Keratinocyte (primary cell): ENCODE measurements at places on chromosomes 3 and 15. TPM values are rescaled to one million over a fixed set of nuclear protein-coding genes. Genes with fewer than 3 reads are reported as not detected.

GRCh38 chr15:78808550-78808949, 2.7 kb downstream of the ADAMTS7 start:
- peaks cover 27% of the 10 kb centered on the region for H3K27me3 ChIP-seq
- no peaks in the 10 kb centered on the region for H3K4me1 ChIP-seq
- no peak overlapping the region for H3K4me3 ChIP-seq
- no peak overlapping the region for H3K27ac ChIP-seq
- H3K36me3 ChIP-seq, result no peaks in the 10 kb centered on the region
- no peak for DNase-seq

DNA sequence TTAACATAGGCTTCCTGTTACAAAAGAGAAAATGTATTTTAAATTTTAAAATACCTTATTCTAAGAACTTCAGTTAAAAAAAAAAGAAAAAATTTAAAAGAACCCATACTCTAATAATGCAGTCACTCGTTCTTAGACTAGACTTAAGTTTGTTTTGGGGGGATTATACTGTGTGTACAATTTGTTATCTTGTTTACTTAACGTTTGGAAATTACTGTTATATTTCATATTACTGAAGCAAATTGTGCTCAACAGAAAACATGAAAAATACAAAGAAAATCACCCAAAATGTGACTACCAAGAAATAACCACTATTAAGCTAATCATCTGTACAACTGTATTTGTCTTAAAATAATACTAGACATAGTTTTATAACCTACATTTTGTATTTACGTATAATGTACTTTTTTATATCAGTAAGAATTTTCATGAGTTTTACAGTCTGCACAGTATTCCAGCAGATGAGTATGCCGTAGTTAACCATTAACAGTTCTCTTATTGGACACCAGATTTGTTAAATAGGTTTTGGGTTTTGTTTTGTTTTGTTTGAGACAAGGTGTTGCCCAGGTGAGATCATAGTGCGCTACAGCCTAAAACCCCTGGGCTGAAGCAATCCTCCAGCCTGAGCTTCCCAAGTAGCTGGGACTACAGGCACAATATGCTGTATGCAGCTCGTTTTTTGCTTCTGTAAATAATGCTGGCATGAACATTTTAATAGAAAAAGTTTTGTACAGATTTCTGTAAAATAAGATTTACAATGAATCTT, 88.8 kb upstream of the CHD2 start:
- peak overlapping the region; percentile 99 for H3K27ac ChIP-seq
- H3K4me1 ChIP-seq, result peaks cover 30% of the 10 kb centered on the region
- no peaks in the 10 kb centered on the region for H3K36me3 ChIP-seq
- no peak for DNase-seq
- peak overlapping the region; percentile 84 for H3K4me3 ChIP-seq
- H3K27me3 ChIP-seq, result no peaks in the 10 kb centered on the region

DNA sequence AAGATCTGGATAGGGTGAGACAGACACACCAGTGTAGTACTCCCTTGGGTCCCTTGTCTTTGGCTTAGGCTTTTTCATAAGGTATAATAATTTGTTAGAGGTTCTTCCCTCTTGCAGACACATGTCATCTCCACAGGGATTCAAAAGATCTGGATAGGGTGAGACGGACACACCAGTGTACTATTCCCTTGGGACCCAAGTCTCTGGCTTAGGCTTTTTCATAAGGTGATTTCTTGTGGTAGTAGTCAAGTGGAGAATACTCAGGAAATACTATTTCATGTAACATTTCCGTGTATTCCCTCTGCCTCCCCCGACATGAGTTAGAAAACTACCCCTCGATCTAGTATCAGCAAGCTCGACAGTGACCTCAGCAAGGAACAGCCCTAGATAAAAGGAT, 954 bp upstream of the MAPKBP1 start:
- H3K27ac ChIP-seq, result peak overlapping the region; percentile 95
- no peaks in the 10 kb centered on the region for H3K27me3 ChIP-seq
- peaks cover 36% of the 10 kb centered on the region for H3K4me1 ChIP-seq
- peaks cover 1% of the 10 kb centered on the region for H3K36me3 ChIP-seq
- no peak overlapping the region for H3K4me3 ChIP-seq
- DNase-seq, result no peak

GRCh38 chr3:66441129-66441528, 59.7 kb downstream of the LRIG1 start:
- H3K4me3 ChIP-seq, result peak overlapping the region; percentile 42
- H3K4me1 ChIP-seq, result peaks cover 56% of the 10 kb centered on the region
- H3K27me3 ChIP-seq, result no peaks in the 10 kb centered on the region
- H3K27ac ChIP-seq, result peak overlapping the region; percentile 74

GRCh38 chr3:178568155-178568731, 32.0 kb downstream of the KCNMB2 start:
- no peaks in the 10 kb centered on the region for H3K27me3 ChIP-seq
- H3K27ac ChIP-seq, result no peak overlapping the region
- H3K4me1 ChIP-seq, result no peaks in the 10 kb centered on the region

GRCh38 chr3:120604784-120605183, 8.6 kb downstream of the NDUFB4 start:
- no peak for DNase-seq
- H3K4me1 ChIP-seq, result no peaks in the 10 kb centered on the region
- H3K4me3 ChIP-seq, result no peak overlapping the region

DNA sequence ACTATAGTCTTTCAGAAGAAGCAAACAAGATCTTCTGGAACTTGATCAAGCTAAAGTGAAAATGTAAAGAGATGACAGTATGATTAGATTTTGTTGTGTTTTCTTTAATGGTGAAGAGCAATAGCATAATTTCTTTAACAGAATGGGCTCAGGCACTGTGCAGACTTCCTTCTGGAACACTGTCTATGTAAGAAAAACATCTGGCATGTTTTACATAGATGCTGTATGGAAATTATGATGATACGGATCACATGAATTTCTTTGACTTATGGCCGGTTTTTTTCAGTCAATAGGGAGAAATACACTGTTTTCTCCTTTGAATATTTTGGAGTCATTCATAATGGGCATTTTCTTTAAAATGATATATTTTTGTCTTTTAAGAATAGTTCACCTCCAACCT, 42.6 kb downstream of the PHLDB2 start:
- H3K27me3 ChIP-seq, result no peaks in the 10 kb centered on the region
- peaks cover 10% of the 10 kb centered on the region for H3K36me3 ChIP-seq
- DNase-seq, result no peak
- peak overlapping the region; percentile 96 for H3K27ac ChIP-seq

DNA sequence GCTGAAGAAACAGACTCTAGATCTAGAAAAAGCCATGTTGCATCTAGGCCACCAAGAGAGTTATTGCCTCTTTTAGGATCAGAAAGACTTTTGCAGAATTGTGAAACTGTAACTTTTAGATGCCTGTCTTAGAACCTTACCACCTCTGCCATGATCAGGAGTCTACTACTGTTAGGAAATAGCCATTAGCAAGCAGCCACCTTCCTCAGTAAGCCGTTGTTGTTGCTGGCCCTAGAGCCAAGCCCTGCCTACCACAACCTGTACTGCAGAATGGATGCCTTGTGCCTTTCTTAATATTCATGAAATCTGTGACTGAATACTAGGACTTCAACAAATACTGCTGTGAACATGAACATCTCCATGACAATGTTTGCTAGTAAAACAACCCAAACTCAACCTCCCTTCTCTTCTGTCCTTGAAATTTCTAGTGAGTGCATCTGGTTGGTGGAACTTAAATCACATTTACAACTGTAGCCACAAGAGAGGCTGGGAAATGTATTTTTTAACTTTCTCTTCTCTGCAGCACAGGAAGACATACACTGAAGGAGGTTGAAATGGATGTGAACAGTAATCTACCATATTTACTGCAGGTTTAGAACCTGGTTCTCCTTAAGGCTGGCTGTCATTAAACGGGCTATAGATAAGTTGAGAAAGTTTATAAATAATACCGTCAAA, 20.7 kb downstream of the RASA2 start:
- no peaks in the 10 kb centered on the region for H3K27me3 ChIP-seq
- H3K27ac ChIP-seq, result no peak overlapping the region
- H3K36me3 ChIP-seq, result no peaks in the 10 kb centered on the region
- DNase-seq, result no peak
- H3K4me3 ChIP-seq, result no peak overlapping the region

DNA sequence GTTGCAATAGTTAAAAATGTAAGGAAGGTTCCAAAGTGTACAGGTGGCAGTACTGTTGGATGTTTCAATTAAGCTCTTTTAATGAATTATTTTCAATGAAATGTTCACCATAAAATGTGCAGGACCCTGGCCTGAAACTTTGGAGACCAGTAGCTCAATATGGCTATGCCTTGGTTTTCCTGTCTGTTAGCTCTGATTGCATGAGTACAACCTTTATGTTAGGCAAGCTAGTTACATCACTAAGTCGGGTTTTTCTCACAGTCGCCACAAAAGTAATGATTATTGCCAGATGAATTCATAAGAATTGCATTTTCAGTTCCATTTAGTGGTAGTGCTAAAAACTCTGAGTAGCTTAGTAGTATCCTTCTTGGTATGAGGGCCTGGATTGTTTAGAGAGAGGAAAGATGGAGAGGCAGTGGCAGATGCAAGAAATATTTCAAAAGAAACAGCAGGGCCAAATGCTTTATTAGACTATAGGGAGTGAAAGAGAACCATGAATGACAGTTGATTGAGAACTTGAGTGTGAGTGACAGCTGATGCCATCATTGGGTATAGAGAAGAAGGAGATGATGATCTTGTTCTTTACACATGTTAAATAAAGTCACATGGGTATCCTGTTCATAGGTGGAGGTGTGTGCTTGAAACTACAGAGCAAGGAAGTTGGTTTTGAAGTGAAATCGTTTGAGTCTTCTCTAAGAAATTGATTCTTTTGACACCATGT, 109.5 kb downstream of the AKAP13 start:
- no peak for DNase-seq
- H3K27ac ChIP-seq, result no peak overlapping the region
- no peaks in the 10 kb centered on the region for H3K36me3 ChIP-seq
- H3K27me3 ChIP-seq, result no peaks in the 10 kb centered on the region

- DNase-seq, result peak; percentile 41
- no peaks in the 10 kb centered on the region for H3K27me3 ChIP-seq
- H3K4me1 ChIP-seq, result peaks cover 35% of the 10 kb centered on the region
- peak overlapping the region; percentile 81 for H3K4me3 ChIP-seq
- H3K36me3 ChIP-seq, result no peaks in the 10 kb centered on the region
Measured at GRCh38 chr15:42491539-42492225, 741 bp upstream of the ZNF106 start.

DNA sequence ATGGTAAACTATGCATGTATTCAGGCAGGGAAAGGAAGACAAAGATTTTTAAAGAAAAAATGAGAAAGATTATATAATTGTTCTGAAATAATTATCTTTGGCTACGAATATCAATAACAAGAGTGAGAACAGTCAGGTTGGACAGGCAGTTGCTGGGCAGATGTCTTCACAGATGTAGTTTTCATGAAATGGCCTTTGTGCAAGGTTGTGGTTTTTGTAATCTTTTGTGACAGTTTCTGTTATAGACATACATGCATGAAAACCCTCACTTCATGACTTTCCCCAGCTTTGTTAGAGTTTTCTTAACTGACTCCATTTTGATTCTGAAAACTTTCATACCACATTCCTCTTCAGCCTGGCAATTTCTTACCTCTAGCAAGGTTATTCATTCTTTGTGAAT, 34.9 kb upstream of the SLC25A36 start:
- H3K4me1 ChIP-seq, result no peaks in the 10 kb centered on the region
- H3K27me3 ChIP-seq, result no peaks in the 10 kb centered on the region
- H3K4me3 ChIP-seq, result no peak overlapping the region
- DNase-seq, result no peak

- H3K27ac ChIP-seq, result no peak overlapping the region
- no peak overlapping the region for H3K4me3 ChIP-seq
- no peaks in the 10 kb centered on the region for H3K4me1 ChIP-seq
- no peak for DNase-seq
Measured at GRCh38 chr3:54481606-54482365, 359.4 kb downstream of the CACNA2D3 start.

- no peaks in the 10 kb centered on the region for H3K36me3 ChIP-seq
- DNase-seq, result no peak
- no peaks in the 10 kb centered on the region for H3K27me3 ChIP-seq
- H3K4me3 ChIP-seq, result no peak overlapping the region
- no peaks in the 10 kb centered on the region for H3K4me1 ChIP-seq
Measured at GRCh38 chr3:191263365-191263764, 64.3 kb downstream of the OSTN start.

DNA sequence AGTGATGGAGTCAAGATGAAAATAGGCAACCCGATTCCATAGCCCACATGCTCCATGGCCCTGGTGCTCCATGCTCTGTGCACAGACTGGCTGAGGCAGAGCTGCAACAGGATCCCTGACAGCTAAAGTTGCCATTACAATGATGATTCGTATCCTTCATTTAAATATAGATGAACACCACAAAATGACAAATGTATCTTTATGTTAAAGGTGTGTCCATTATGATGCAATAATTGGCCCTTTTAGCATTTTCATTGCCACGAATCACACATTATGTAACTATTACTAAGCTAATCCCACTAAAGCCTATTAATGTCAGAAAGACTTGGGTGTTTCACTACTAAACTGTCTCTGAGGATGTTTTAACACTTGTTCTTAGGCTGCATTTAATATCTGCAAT, 270.2 kb upstream of the THBS1 start:
- H3K27ac ChIP-seq, result no peak overlapping the region
- H3K36me3 ChIP-seq, result no peaks in the 10 kb centered on the region

- DNase-seq, result no peak
- H3K4me3 ChIP-seq, result no peak overlapping the region
- H3K27me3 ChIP-seq, result no peaks in the 10 kb centered on the region
Measured at GRCh38 chr3:61683549-61684236, 122.3 kb downstream of the PTPRG start.

- peaks cover 12% of the 10 kb centered on the region for H3K4me1 ChIP-seq
- H3K4me3 ChIP-seq, result no peak overlapping the region
- H3K27ac ChIP-seq, result no peak overlapping the region
- DNase-seq, result no peak
- peaks cover 9% of the 10 kb centered on the region for H3K36me3 ChIP-seq
- H3K27me3 ChIP-seq, result no peaks in the 10 kb centered on the region
Measured at GRCh38 chr3:25749031-25749581, 34.1 kb downstream of the NGLY1 start.

Gene P2RY14
- not detected in 3 replicates for polyA plus RNA-seq

Gene MAP6D1
- 1.2 to 1.4 TPM (median 1.4 TPM) in 3 replicates for polyA plus RNA-seq

Gene CLDN18
- not detected in 3 replicates for polyA plus RNA-seq

Gene MAP1A
- 0.13 to 0.18 TPM (median 0.14 TPM) in 3 replicates for polyA plus RNA-seq

Gene ASB14
- polyA plus RNA-seq, result not detected in 3 replicates

Gene SPATA12
- 0.08 to 0.09 TPM (median 0.08 TPM) in 3 replicates for polyA plus RNA-seq

Gene TEX264
- 35.8 to 52.3 TPM (median 49.7 TPM) in 3 replicates for polyA plus RNA-seq

Gene METTL6
- polyA plus RNA-seq, result 12.6 to 17.2 TPM (median 16.3 TPM) in 3 replicates

Gene CPLX3
- 0.03 TPM in 1 of 3 replicates, not detected in the others for polyA plus RNA-seq

Gene GOLGA8J
- polyA plus RNA-seq, result 0.04 TPM in 1 of 3 replicates, not detected in the others

Gene PRR20G
- polyA plus RNA-seq, result 0.05 TPM in 1 of 3 replicates, not detected in the others
